Lung microvascular endothelial cell (primary cell): ENCODE measurements at places on chromosomes 7 and 10. TPM values are rescaled to one million over a fixed set of nuclear protein-coding genes. Genes with fewer than 3 reads are reported as not detected.

Gene NPM3
- 57.9 and 91.1 TPM in 2 replicates for total RNA-seq

Gene TCTN3
- 37.7 and 39.9 TPM in 2 replicates for total RNA-seq

GRCh38 chr7:146136357-146136875, 19.8 kb downstream of the CNTNAP2 start:
- no peak for DNase-seq

GRCh38 chr10:7794251-7795026, 6.5 kb downstream of the ATP5F1C start:
- DNase-seq: no peak

- no peak for DNase-seq
Observed at GRCh38 chr7:113963356-113963755, 44.5 kb upstream of the PPP1R3A start.

DNA sequence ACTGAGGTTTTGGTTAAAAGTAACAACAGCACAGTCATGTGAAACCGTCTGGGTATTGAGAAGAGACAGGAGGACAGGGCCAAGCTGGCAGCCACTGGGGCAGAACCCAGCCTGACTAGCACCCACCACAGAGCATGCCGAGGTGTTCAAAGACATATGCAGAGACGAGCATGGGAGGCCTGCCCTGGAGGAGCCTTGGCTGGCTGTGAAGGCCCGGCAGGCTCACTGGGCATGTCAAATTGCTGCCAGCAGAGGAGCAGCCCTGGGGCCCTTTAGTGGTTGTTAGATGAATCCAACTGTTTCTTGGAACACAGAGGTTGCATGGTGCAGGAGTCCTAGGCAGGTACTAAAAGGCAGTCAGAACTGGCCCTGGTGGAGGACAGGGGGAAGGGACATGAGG, 5.0 kb upstream of the GDF2 start:
- DNase-seq: no peak

DNA sequence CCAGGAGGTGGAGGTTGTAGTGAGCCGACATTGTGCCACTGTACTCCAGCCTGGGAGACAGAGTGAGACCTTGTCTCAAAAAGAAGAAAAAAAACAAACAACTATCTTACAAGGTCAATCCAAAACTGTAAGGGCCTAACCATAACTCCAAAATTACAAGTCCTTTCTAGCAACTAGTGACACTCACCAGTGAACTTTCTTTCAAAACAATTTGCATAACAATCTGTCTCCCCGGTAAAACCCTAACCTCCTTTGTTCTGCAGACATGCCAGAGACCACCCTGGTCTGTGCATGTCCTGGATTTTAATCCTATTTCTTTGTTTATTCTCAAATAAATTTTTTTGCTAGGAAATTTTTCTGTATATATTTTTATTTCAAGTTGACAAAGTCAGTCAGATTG, 68.1 kb downstream of the EXOC6 start:
- no peak for DNase-seq
